ENCODE measurements at places on chromosomes 16 and 17. TPM values are rescaled to one million over a fixed set of nuclear protein-coding genes. Genes with fewer than 3 reads are reported as not detected.

The CALB2 gene
- total RNA-seq, result 0.84 TPM

The CX3CL1 gene
- total RNA-seq, result 45.5 TPM

The LIMD2 gene
- total RNA-seq, result 23.1 TPM

The GUCY2D gene
- total RNA-seq, result not detected

The FOXC2 gene
- total RNA-seq, result 29.0 TPM

The DBF4B gene
- total RNA-seq, result 12.1 TPM

The AXIN2 gene
- total RNA-seq, result 13.8 TPM

The GP2 gene
- 5.4 TPM for total RNA-seq

The PARD6A gene
- total RNA-seq, result 5.3 TPM

The LPO gene
- total RNA-seq, result not detected

The CBX2 gene
- total RNA-seq, result 1.2 TPM

The CDH5 gene
- 38.2 TPM for total RNA-seq

The AGRP gene
- not detected for total RNA-seq

The INCA1 gene
- 1.2 TPM for total RNA-seq

The KRTAP4-5 gene
- total RNA-seq, result not detected

The MEIOC gene
- not detected for total RNA-seq

The UNK gene
- total RNA-seq, result 28.9 TPM

The ARL4D gene
- 6.9 TPM for total RNA-seq

The SHCBP1 gene
- total RNA-seq, result 1.6 TPM

All from aorta (tissue), 5 donors.